HT1080 (cell line): ENCODE measurements at places on chromosomes 7 and 10. TPM values are rescaled to one million over a fixed set of nuclear protein-coding genes. Genes with fewer than 3 reads are reported as not detected.

PLAC9 gene
- total RNA-seq = 0.13 TPM in 1 of 2 replicates, not detected in the other

DPP6 gene
- total RNA-seq = not detected in 2 replicates

CFAP69 gene
- total RNA-seq = 2.3 and 2.5 TPM in 2 replicates

SMO gene
- total RNA-seq = 15.8 and 16.1 TPM in 2 replicates

RAPGEF5 gene
- 0.84 and 3.1 TPM in 2 replicates for total RNA-seq

ZNF853 gene
- 0.88 and 1.0 TPM in 2 replicates for total RNA-seq

LRRC27 gene
- total RNA-seq = 2.4 and 5.2 TPM in 2 replicates

UPK3BL2 gene
- total RNA-seq = 4.7 and 6.4 TPM in 2 replicates

MUC12 gene
- not detected in 2 replicates for total RNA-seq
